Stromal cell of bone marrow (primary cell): ENCODE measurements at places on chromosomes 5 and 9.
A peak's percentile ranks its signal among the peaks of the same experiment; 100 is the strongest.

GRCh38 chr9:3751125-3751758 is 225.4 kb upstream of the RFX3 start:
- DNase-seq, result peak; percentile 63

- no peak for DNase-seq
Measured at GRCh38 chr5:152608458-152608857, 203.4 kb upstream of the NMUR2 start.

DNA sequence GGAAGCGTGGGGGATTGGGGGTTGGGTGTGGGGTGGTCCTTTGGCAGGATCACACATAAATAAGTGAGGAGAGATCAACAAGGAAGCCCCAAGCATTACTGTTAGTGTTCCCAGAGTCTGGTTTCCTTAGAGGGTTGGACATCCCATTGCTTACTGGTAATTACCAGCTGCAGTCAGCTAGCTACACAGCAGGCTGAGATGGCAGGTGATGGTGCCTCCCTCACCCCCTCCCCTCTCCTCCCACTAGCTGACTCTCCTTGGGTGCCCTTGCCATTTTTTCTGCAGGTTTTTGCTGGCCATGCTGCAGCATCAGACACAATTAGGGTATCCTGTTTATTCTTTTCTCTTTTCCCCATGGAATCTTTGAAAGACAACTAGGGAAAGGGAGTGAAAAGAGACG is 107.5 kb upstream of the TLR4 start:
- no peak for DNase-seq

- no peak for DNase-seq
Measured at GRCh38 chr5:16144416-16144815, 35.2 kb downstream of the MARCHF11 start.

DNA sequence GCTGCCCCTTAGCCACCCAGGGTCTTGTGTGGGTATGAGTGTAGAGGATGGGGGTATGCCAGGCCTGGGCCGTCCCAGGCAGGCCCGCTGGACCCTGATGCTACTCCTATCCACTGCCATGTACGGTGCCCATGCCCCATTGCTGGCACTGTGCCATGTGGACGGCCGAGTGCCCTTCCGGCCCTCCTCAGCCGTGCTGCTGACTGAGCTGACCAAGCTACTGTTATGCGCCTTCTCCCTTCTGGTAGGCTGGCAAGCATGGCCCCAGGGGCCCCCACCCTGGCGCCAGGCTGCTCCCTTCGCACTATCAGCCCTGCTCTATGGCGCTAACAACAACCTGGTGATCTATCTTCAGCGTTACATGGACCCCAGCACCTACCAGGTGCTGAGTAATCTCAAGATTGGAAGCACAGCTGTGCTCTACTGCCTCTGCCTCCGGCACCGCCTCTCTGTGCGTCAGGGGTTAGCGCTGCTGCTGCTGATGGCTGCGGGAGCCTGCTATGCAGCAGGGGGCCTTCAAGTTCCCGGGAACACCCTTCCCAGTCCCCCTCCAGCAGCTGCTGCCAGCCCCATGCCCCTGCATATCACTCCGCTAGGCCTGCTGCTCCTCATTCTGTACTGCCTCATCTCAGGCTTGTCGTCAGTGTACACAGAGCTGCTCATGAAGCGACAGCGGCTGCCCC is 2.6 kb downstream of the SLC35A4 start:
- no peak for DNase-seq

DNA sequence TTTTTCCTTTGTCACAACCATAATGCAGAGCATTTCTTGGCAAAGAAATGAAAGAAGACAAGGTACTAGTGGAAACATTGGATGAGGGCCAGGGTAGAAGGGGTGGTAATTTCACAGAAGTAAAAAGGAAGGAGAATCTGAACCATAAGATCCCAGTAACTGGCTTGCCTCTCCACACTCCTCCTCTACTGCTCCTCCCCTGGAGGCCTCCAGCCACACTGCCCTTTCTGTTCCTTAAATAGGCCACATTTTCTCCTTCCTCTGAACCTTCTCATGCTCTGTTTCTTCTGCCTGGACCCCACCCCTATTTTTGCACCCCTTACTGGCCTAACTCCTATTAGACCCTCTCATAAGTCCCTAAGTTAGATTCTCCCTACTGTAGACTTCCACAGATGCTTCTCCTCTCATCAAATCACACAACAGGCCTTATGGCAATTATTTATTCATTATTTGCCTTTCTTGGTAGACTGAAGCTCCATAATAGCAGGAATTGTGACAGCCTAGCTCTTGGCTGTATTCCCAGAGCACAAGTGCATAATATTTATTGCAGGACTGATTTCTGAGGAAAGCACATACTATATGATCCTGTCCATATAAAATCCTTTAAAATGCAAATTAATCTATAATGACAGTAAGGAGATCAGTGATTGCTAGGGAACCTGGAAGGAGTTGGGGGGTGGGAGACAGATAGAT is 31.3 kb upstream of the GRIA1 start:
- DNase-seq, result no peak

DNA sequence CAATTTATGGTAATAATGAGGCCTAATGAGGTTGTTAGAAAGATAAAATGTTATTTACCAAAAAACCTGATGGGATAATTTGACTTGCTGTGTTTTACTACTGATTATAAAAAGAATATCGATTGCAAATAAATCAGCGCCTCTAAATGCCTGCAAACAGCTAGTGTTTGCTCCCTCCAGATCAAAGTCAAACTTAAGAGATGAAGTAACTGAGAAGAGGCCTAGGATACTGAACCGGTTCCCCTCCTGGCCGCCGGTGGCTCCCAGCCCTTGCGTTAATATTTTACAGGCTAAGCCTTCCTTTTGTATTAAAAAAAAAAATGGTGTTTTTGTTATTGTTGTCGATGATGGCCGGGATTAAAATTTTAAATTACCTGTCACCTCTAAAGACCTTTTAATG is 2.6 kb downstream of the IRX1 start:
- no peak for DNase-seq
